ENCODE measurements at places on chromosomes 7 and 10. TPM values are rescaled to one million over a fixed set of nuclear protein-coding genes. Genes with fewer than 3 reads are reported as not detected.
A peak's percentile ranks its signal among the peaks of the same experiment; 100 is the strongest.

- no peak for DNase-seq
These were observed 159.4 kb downstream of the ADARB2 start for GRCh38 chr10:1577945-1578344.

- no peak for DNase-seq
These were observed 76.1 kb downstream of the CYP26A1 start for GRCh38 chr10:93149761-93150160.

DNA sequence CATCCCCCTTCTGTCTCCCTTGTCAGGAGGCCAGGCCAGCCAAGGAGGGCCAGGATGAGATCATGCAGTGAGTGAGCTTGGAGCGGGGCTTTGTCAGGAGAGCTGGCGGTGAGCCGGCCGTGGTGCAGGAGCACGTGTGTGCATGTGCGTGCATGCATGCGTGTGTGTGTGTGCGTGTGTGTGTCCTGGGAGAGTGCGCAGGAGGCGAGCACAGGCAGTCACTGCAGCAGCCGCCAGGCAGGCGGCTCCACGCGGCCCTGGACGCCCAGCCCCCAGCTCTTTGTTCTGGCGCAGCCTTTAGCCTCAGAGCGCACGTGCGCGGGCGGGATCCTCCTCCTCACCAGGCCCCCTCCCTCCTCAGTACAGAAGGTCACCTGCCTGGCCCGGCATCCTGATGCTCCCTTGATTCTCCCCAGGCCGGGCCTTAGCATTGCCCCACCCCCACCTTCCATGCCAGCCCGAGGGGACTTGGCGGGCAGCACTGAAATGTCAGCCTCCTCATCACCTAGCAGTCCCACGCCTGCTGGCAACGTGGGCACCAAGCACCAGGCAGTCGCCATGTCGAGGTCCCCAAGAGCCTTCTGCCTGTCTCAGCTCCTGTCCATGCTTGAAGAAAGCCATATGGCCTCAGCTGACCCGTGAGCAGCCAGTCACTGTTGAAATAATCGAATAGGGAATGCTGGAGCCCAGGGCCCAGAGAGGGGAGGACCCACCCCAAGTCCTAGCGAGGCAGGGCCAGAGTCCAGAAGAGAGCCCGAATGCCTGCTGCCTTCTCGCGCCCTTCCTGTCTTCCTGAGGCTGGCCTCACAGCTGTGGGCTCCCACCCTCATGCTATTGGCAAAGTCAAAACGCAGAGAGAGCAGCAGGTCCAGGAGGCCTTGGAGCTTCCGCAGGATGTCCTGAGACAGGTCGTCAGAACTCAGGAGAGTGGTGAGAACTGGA, 125.9 kb upstream of the PPIF start:
- DNase-seq = no peak

GRCh38 chr10:28587270-28587969, 54.5 kb downstream of the WAC start:
- no peak for DNase-seq

DNA sequence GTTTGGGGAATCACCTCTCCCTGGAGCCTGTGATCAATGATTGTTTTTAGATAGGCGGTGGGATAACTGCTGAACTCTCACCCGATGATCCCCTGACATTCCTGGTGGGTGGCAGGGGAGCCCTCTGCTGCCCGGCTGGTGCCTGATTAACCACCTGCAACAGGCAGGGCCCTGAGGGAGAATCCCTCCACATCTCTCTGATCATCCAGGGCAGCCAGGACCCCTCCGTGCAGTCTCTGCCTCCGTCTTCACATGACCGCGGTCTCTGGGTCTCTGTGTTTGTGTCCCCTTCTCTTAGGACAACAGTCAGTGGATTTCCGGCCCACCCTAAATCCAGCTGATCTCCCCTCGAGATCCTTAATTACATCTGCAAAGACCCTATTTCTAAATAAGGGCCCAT, 17.4 kb downstream of the CALML5 start:
- DNase-seq = no peak

- no peak for DNase-seq
These were observed 116.1 kb downstream of the OR13A1 start for GRCh38 chr10:45199205-45199740.

GRCh38 chr10:9052767-9053166, 998.3 kb downstream of the GATA3 start:
- DNase-seq = no peak

DNA sequence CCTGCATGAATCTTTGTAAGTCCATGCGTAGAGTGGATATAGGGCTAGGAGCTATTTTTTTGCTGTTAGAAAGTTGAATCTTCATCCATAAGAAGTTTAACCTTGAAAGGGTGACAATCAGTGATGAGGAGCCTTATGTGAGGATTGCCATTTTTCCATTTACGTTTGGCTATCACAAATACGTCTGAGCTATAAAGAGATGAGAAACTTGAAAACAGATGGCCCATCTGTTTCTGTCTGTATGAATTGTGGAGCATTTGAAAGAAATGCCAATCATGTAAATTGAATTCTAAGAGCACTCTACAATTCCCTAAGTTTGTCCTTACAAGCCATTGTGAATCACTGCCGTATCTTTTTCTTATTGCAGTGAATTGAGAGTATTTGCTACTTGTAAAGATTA, 169.8 kb upstream of the TEX47 start:
- DNase-seq = no peak

- DNase-seq = no peak
These were observed 73.9 kb upstream of the LEP start for GRCh38 chr7:128167042-128167701.

- no peak for DNase-seq
These were observed 228.9 kb upstream of the TCF7L2 start for GRCh38 chr10:112721080-112721698.

- no peak for DNase-seq
These were observed 76.6 kb downstream of the TMEM178B start for GRCh38 chr7:141150465-141150864.

- no peak for DNase-seq
These were observed 54.1 kb downstream of the ZNF248 start for GRCh38 chr10:37803269-37803668.

- peak; percentile 96 for DNase-seq
These were observed at the start of gene BAG3 for GRCh38 chr10:119650692-119651513. BAG3 (plus strand) TSS chr10:119651380; CDS start chr10:119651676, 296 bp downstream.

GRCh38 chr7:41977151-41977651, 259.8 kb downstream of the GLI3 start:
- DNase-seq = no peak

DNA sequence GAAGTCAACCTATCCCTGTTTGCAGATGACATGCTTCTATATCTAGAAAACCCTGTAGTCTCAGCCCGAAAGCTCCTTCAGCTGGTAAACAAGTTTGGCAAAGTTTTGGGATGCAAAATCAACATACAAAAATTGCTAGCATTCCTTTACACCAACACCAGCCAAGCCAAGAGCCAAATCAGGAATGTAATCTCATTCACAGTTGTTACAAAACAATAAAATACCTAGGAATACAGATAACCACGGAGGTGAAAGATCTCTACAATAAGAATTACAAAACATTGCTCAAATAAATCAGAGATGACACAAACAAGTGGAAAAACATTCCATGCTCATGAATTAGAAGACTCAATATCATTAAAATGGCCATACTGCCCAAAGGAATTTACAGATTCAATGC, 50.4 kb upstream of the ZNF365 start:
- DNase-seq = no peak

GRCh38 chr7:34332006-34332405, 326.0 kb upstream of the NPSR1 start:
- no peak for DNase-seq

- DNase-seq = no peak
These were observed 713 bp upstream of the HOGA1 start for GRCh38 chr10:97583476-97583875.

Gene VGF
- total RNA-seq = 1.2 TPM

Gene LDB3
- total RNA-seq = 4.7 TPM

Gene PNLIPRP3
- total RNA-seq = 2.2 TPM

Gene PHKG1
- total RNA-seq = not detected

Gene BET1
- total RNA-seq = 22.1 TPM

Gene RELN
- 7.4 TPM for total RNA-seq

Gene FAM25C
- not detected for total RNA-seq

Gene CDHR1
- total RNA-seq = 6.4 TPM

Gene SPDYE6
- total RNA-seq = not detected

Gene PLCE1
- 13.0 TPM for total RNA-seq

Gene ANXA8L1
- 179 TPM for total RNA-seq

Gene FAM131B
- total RNA-seq = 1.5 TPM

Gene RNF32
- total RNA-seq = not detected

Gene CWF19L1
- total RNA-seq = 13.3 TPM

Gene SMURF1
- 30.0 TPM for total RNA-seq

Gene TMEM270
- not detected for total RNA-seq

Gene TAS2R40
- total RNA-seq = not detected

All from vagina (tissue), 2 donors.